ENCODE measurements at places on chromosomes 4 and X. TPM values are rescaled to one million over a fixed set of nuclear protein-coding genes. Genes with fewer than 3 reads are reported as not detected.

Gene REELD1
- total RNA-seq: not detected

Gene LRIT3
- 0.15 TPM for total RNA-seq

Gene MAP7D2
- total RNA-seq: 0.38 TPM

Gene ADGRL3
- 1.8 TPM for total RNA-seq

GRCh38 chr4:150078579-150079080, 385 bp downstream of the DCLK2 start:
- no peak for DNase-seq

- no peak for DNase-seq
These were observed 22.3 kb upstream of the NAT8L start for GRCh38 chr4:2036866-2037265.

DNA sequence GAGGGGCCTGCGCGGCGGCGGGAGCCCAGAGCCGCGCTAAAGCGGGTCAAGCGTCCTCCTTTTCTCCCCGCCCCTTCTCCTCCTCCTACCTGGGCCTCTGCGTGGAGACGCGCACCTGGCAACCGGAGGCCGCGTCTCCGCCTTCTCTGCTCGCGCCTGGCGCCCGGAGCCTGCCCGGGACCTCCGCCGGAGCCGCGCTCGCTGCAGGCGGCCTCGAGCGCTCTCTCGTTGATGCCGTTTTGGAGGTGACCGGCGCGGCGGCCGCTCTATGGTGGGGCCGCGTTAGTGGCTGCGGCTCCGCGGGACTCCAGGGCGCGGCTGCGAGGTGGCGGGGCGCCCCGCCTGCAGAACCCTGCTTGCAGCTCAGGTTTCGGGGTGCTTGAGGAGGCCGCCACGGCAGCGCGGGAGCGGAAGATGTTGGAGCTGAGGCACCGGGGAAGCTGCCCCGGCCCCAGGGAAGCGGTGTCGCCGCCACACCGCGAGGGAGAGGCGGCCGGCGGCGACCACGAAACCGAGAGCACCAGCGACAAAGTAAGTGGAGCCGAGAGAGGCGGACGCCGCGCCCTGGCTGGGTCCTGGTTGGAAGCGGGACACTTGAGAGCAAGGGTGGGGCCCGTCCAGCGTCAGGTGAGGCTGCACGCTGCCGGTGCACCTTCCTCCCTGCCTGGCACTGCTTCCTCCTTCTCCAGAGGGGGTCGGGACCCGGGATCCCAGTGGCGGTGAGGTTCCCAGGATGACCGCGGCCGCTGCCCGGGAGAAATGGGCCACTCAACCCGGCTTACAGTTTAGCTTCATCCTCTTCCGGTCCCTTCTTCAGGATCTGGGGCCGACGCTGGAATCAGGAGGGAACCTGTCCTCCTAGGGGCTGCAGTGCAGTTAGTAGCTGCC, at the start of gene CDS1:
TSS of gene CDS1 (plus strand) at position 140 of the 888 bp plus-strand sequence. CDS start at position 415, 275 bp downstream.
- DNase-seq: no peak

GRCh38 chr4:164725066-164725465, 28.9 kb upstream of the SMIM31 start:
- no peak for DNase-seq

DNA sequence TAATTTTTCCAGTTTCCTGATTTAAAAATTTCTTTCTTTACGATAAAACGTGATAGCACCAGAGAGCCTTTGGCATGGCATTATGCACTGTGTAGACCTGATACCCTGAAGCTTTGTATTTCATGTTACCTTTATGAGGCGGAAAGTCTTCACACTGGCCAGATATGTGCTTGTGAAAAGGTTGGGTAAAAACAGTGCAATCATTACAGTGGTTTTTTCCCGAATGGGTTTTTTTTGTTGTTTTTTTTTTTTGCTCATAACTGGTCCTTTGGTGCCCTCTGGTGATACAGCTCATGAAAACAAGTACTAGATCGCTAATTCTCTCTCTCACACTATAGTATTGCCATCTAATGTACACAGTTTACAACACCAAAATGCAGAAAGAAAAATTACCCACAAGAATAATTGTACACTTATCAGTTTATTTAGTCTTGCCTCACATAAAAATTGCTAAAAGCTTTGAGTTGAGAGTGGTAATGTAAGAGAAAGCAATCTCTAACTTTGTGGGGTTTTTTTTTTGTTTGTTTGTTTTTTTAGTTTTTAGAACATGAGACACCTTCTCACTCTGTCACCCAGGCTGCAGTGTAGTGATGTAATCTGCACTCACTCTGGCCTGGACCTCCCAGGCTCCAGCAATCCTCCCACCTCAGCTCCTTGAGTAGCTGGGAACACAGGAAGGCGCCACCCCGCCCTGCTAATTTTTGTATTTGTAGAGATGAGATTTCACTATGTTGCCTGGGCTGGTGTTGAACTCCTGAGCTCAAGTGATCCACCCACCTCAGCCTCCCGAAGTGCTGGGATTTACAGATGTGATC, 21.3 kb downstream of the SPCS3 start:
- DNase-seq: no peak

GRCh38 chrX:40467454-40467853, 113.3 kb upstream of the ATP6AP2 start:
- DNase-seq: no peak

DNA sequence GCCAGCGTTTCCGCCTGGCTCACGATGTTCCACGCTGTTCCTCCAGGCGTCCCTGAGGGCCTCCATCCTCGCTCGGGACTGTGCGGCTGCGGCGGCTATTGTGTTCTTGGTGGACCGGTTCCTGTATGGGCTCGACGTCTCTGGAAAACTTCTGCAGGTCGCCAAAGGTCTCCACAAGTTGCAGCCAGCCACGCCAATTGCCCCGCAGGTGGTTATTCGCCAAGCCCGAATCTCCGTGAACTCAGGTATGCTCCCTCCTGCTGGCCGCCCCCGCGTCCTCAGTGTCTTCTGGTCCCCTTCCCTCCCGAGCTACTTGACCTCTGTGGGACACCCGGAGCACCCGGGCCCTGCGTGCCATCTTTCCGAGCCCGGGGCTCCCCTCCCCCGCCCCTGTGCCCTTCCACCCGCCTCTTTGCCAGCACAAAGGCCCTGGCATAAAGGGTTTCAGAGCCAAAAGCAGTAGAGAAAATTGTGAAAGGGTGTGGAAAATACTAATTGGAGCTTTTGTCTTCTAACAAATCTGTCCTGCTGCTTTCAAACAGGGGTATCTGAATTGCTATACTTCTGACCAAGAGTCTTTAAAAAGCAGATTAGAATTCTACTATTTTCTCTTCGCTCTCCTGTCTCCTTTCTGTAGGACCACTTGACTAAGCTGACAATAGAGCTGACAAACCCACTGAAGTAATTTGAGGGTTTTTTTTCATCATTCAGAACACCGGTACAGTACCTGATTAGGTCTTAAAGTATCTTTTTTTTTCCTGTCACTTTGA, 104.0 kb downstream of the NEUROG2 start:
- DNase-seq: no peak
